ENCODE measurements at places on chromosomes 1 and 21.

DNA sequence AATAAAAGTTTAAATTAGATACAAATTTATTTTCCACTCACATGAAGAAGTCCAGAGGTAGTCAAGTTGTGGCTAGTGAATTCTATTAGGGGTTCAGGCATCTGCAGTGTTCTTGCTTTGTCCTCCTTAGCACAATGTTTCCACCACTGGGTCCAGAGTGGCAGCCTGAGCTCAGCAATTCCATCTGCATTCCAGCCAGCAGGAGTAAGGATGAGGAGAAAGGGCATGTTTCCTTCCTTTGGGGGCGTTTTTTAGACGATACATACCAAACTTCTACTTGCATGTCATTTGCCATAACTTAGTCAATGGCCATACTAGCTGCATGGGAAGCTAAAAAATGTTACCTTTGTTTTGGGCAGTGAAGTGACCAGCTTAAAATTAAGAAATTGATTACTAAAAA lies 98.5 kb upstream of the VANGL1 start:
- no peak for DNase-seq

DNA sequence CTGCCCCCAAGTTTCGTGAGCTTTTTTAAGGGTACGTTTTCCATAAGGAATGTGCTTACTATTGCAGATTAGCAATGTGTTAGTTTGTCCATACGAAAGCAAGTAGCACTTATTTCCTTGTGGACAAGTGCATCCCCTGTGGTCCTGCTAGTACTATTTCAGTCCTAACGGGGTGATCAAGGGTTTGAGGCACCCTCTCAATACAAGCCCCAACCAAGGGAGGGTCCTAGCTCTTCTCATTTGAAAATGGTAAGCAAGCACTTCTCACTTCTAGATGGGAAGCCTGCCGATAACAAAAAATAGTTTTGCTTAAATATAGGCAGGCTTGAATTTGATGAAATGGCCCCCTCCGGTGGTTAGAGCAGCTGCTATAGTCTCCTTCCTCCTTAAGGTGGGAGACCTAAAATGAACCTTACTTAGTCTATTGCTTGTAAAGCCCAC lies 64.0 kb upstream of the HMCN1 start:
- peak; percentile 45 for DNase-seq

DNA sequence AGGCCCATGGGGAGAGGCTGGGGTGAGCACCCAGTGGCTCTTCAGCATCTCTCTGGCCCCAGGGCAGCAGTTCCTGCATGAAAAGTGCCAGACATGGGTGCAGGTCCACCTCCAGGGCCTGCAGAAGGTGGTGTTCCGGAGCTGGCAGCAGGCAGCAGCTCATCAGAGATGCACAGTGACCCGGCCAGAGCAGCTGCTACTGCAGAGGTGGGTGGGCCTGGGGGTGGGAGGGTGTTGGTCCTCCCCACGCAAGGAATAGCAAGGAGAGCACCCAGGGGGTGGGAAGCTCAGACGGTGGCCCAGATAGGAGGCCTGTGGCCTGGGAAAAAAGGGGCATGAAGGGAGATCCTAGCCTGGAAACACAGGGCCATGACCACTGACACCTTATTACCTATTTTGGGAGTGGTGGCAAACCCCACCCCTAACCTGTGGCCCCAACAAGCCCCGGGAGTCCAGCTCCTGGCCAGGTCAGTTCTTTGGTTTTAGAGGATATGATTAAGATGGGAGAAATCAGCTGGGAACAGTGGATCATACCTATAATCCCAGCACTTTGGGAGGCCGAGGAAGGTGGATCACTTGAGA lies 20.2 kb downstream of the C1orf167 start:
- no peak for DNase-seq

- no peak for DNase-seq
Measured at GRCh38 chr1:39969531-39970270, 14.8 kb downstream of the MFSD2A start.

DNA sequence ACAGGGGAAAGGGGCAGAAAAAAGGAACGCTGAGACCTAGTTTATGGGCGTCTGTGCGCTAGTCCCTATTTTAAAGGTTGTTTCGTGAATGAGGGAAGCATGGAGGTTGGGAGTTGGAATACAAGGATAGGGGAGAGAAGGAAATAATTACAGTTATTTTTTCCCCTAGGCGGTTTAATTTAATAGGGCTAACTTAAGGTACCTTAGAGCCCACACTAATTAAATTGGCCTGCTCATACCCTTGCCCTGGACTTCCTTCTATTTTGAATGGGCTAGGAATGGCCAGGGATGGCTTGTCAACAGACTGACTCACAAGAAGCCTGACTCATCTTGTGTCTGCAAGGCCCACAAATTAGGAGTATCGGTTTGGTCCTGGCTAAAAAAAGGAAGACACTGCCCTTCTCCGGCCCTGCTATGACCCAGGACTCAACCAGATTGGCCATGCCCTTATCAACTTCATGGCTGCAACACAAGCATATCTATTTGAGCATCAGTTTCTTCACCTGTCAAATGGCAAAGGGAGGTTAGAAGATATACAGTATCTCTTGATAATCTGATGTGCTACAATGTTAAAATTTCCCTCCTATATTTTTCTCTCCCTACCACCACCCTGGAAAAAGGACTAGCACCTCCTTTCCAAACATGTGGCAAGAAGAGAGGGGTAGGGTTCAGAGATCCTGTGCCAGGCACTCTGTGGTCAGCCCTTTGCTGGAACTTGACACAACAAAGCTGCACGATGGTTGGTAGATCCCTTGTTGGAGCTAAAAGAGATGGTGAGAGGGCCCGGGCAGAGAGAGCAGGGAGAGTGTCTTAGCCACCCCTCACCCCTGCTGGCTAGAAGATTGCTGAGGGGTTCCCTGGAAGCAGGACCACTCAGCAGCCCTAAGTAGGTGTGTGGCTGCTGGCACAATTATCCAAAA lies 2.2 kb upstream of the SSBP3 start:
- peak; percentile 54 for DNase-seq

DNA sequence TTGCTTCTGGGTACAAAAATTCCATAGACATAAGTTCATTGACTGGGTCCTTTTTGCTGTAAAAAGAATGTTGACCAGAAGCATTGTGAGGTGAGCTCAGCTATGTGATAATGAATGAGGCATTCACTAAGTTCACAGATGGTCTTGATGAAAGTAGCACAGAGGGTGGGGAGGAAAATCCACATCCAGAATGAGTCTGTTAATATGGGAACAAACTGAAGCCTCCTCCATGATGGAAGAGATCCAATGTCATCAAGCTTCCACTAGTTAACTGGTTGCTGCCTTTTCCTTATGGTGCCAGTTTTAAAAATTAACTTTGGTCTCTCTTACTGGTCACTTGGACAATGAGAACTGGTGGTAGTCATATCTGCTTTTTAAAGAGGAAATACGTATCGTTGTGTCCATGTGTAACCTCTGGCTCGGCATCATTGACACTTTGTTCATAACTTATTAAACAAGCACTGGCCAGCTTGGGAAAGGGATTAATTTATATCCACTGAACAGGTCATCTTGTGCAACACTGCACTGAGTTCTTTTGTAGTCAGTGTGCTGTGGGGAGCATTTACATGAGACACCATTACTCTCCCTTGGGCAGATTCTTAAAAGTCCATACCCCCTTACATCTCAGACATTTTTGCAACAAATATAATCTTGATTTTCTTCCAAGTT lies 88.6 kb downstream of the ADAMTS1 start:
- no peak for DNase-seq

DNA sequence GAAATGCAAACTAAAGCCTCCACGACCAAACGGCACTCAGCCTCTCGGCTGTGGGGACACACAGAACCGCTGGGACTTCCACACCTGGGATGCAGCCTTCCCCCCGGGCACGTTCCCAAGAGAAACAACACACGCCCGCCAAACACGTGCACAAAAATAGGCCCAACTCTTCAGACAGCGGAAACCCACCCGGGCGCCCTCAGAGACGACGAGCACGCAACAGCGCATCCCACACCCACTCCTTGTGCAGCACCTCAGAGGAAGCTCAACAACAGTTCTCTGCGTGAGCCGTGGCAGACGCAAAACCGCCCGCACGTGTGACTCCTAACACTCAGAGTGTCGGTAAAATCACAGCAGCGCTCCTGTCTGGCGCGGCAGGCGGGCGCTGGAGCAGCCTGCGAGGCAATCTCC lies 5.3 kb downstream of the C1orf159 start:
- DNase-seq, result no peak

GRCh38 chr1:38527373-38527966 lies 332.1 kb downstream of the RRAGC start:
- DNase-seq, result no peak

- DNase-seq, result no peak
Measured at GRCh38 chr1:244218220-244218619, 167.1 kb downstream of the ZBTB18 start.

DNA sequence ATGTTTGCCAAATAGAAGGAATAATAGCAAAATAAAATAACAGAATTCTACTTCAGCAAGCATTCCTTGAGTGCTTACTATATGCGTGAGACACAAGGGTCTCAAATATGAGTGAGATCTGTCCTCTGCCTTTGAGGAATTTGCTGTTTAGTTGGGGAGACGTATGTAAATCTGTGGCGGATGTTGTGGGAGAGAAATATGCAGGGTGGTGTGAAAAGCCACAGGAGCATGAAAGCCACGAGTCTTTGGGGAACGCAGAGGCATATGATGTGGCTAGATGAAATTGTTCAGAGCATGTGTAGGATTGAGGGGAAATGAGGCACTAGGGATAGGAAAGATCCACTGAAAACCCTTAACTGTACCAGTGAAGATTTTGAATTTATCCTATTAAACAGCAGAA lies 244.4 kb downstream of the PBX1 start:
- no peak for DNase-seq

DNA sequence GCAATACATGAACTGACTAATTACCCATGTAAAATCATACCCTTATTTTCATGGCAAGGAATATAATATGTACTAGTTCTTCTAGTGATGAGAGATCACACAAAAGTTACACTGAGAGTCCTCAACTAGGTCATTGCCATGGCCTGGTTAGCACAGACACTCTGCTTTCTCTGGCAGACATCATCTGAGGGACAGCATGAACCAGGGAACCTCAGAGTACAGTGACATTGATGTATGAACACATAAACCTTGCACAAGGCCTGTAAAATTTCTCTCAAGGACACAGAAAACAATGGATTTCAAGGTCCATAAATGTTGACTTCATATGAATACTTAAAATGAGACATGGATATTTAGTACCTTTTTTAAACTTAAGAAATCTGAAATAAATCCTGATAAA lies 108.8 kb upstream of the MAGI3 start:
- DNase-seq, result no peak

GRCh38 chr21:44767834-44768831 lies 33.5 kb downstream of the UBE2G2 start:
- DNase-seq, result no peak

DNA sequence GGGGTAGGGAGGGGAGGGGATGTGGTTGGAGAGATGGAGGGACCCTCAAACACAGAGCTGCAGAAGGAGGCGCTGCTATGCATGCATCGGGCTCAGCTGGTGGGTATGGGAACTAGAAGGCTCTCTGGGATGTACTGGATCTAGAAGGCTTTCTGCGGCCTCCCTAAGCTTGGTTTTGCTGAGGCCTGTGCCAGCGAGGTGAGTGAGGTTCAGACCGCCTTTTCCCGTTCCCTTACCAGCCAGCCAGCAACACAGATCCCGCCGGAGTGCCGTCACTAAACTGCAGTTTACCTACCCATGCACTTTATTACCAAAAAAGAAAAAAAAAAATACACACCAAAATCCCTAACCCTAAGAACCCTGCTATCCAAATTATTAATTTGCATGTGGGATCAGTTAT lies 180.2 kb downstream of the PRDM16 start:
- DNase-seq, result no peak

- no peak for DNase-seq
Measured at GRCh38 chr1:184954232-184954995, 19.9 kb downstream of the NIBAN1 start.

GRCh38 chr1:147283011-147283410 lies 40.5 kb downstream of the CHD1L start:
- no peak for DNase-seq

DNA sequence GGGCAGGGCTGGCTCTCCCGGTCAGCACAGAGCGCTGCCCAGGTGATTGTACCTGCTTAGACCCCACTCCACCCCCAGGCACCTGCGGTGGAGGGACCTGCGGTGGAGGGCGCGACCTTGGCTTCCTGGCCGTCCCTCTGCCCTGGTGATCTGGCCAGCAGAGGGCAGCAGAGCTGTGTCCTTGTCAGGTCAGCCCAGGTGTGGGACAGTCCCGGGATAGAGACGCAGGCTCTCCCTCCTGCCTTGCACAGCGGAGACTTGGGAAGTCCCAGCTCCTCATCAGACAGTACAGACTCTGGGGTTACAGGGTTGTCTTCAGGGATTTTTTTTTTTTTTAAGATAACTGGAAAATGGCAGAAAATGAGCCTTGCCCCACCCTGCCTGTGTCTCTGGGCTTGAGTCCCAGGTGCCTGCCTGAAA lies 10.0 kb downstream of the SLX9 start:
- DNase-seq, result peak; percentile 54

DNA sequence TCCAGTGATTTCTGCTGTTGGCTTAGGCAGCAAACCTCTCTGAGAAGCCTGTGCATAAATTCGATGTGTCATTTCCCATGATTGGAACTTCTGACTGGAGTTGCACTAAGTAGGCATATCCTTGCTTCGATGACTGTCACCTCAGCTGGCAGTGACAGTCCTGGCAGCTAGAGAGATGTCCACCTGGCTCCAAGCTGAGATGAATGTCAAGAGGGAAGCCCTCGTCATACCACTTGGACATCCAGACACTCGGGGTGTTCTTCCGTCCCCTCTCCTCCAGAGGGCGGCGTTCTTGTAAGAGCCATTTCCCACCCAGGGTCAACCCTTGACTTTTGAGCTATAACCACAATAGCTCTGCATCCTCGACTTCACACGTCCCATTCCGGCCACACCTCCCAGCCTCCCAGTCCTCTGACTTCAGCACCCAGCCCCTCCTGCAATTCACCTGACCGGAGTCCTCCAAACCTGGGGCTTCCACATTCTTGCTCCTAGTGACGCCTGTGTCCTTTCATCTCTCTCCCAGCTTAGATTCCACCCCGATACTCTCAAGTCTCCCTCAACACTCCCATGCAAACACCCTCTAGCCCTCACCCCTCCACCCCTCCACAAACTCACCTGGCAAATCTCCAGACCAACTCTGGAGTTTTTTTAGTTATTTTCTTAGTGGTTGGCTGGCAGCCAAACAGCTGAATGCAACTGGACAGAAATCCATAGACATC lies 17.3 kb downstream of the CA6 start:
- peak; percentile 21 for DNase-seq

GRCh38 chr1:222009105-222009730 lies 267.3 kb upstream of the DUSP10 start:
- no peak for DNase-seq

GRCh38 chr1:233440951-233441401 lies 113.5 kb downstream of the MAP3K21 start:
- peak; percentile 46 for DNase-seq

DNA sequence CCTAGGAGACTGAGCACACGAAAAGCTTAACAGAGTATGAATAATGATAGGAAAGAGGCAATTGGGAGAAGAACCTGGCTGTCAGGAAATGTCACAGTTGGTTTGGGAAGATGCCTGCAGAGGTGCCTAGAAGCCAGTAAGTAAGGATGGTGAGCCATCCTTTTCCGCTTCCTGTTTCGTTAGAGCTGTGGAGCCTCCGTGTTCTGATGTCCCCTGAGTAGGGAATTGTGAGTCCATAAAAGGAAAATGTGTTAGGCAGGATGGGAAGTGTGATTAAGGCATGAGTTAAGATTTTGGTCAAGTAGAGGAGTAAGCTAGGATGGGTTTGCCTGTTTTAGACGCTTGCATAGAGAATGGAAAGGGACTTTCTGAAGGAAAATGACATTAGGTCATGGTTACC lies 9.0 kb downstream of the CLIC4 start:
- DNase-seq, result no peak

Data from fibroblast of gingiva (primary cell).